ENCODE measurements at places on chromosomes 4 and X.

- DNase-seq = no peak
Observed at GRCh38 chrX:98191003-98191402, 1307.3 kb downstream of the RPA4 start.

DNA sequence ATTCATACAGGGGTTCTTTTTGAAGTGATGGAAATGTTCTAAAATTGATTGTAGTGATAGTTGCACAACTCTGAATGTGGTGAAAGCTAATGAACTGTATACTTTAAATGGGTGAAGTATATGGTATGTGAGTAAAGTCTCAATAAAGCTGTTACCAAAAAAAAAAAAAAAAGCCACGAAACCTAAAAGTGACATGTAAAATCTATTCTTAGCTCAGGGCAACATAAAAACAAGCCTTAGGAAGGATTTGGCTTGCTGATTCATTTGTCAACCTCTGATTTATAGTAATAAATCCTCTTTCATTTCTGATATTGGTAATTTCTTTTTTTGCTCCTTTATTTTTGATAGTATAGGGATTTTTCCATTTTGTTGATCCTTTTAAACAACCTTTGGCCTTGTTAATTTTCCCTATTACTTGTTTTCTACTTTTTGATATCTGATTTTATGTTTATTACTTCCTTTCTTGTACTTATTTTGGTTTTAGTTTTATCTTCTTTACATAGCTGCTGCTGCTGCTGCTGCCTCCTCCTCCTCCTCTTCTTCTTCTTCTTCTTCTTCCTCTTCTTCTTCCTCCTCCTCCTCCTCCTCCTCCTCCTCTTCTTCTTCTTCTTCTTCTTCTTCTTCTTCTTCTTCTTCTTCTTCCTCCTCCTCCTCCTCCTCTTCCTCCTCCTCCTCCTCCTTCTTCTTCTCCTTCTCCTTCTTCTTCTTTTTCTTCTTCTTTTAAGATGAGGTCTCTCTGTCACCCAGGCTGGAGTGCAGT, 79.4 kb downstream of the ADGRG4 start:
- DNase-seq = no peak

DNA sequence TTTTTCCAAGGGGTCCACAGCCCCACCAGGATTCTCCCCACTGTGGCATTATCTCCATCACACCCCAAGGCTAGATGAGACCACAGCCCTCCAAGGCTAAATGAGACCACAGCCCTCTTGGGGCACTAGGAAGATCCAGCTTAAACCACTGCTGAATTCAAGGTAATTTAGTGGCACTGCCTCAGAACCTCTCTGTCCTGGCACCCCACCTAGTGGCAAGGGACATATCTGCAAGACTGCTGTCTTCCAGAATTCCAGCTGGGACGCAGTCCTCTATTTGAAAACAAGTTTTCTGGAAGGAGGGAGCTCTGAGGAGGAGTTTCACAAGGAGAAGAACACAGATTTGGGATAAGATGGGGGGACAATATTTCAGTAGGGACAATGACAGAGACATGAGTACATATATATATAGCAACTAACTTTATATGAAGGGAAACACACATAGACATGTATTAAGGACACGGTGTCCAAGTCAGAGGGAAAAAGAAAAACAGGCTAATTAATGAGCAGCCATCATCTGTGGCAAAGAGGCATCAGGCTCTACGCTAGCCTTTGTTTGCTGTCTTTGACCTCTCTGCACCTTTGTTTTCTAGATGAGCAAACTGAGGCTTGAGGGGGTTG, 9.3 kb downstream of the CETN2 start:
- DNase-seq = no peak

- no peak for DNase-seq
Observed at GRCh38 chrX:134026565-134027311, 41.3 kb upstream of the GPC3 start.

DNA sequence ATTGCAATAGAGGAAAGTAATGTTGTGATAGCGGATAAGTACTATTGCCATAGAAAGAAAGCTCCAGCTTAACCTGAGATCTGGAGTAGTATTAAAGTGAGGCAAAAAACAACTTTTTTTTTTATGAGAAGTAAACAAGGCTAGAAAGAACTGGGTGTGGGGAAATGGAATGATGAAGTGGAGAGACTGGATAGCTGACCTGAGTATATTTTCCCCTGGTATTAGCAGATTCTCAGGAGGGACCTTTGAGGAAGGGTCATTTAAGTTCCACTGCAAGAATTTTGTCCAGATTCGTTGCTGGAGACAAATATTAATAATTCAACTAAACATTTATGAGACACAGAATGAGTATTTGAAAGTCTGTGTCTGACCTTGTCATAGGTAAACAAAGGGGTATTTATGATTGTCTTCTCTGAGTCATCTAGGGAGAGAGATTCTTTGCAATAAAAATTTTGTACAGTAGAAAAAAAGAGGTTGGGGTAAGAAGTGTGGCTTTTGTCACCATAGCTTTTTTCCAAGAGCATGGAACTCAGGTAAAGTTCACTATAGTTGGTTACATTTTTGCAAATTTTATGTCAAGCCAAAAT, 2095.9 kb downstream of the ARAP2 start:
- no peak for DNase-seq

DNA sequence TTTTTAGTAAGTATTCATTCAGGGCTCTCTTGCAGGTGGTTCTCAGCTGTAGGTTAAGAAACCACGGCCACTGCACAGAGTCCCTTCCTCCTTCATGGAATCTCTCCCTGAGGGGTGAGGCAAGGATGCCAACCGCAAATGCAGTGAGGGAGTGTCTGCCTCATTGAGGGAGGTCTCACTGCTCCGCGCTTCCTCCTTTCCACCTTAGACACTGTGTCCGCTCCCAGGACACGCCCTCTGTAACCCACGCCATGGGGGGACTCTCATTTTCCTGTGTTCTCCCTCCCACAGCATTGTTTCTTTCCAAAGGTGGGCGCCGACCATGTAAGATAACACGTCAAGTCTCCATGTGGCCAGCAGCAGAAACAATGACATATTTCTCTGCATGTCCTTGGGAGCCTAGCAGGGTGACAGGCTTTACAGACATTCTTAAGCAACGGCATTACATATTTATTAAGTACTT, 63.2 kb downstream of the SEPSECS start:
- no peak for DNase-seq

DNA sequence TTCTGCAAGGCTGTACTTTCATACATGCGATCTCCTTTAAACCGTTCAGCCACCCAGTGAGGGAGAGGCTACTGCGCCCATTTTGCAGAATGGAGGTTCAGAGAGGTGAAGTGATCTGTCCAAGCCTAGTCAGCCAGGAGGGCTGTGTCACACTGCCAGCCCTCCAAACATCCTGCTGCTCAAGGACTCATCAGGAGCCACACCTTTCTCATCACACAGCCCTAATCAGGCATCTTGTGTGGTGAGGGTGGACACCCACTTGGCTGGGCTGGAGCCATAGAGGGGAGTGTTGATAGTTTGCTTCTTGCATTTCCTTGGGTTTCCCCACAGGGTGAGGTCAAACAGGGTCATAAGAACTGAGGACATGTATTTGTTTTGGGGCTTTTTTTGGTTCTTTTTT, 5.4 kb upstream of the CXCR3 start:
- DNase-seq = peak; percentile 69

DNA sequence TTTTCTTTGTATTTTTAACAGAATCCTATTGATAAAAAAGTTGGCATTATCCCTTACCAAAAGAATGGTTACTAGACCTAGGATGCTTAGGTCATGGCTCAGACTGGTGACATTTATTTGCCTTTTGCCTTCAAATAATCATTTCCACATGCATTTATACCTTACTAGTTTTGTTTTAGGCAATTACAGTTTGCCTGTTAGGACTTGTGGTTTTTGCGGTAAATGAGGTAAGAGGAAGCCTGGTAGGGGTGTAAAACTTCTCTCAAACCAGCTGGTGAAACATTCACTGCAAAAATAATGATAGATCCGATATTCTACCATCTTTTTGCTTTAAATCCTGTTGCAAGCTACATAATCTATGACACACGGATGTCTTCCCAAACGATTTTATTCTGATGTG, 12.1 kb downstream of the LAMP2 start:
- DNase-seq = no peak

- DNase-seq = peak; percentile 59
Observed at GRCh38 chrX:1528186-1528883, 8.7 kb downstream of the P2RY8 start.

DNA sequence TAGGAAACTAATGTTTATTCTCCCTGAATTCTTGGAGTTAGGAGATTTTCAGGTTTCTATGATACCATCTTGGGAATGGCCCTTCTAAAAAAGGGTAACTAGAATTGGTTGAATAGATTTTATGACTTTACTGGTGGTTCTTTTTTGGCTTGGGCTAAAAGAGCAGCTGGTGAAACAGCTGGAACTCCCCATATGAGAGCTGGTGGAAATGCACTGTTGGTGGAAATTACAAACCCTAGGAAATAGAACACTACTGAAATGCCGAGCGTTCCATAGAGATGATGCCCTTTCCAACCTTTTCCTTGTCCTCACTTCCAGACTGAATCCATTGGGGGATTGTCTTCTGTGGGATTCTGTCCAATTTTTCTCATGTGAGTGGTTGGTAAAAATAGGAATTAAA, 139.5 kb downstream of the STIM2 start:
- no peak for DNase-seq

- DNase-seq = no peak
Observed at GRCh38 chrX:133465254-133465653, 50.0 kb upstream of the GPC4 start.

DNA sequence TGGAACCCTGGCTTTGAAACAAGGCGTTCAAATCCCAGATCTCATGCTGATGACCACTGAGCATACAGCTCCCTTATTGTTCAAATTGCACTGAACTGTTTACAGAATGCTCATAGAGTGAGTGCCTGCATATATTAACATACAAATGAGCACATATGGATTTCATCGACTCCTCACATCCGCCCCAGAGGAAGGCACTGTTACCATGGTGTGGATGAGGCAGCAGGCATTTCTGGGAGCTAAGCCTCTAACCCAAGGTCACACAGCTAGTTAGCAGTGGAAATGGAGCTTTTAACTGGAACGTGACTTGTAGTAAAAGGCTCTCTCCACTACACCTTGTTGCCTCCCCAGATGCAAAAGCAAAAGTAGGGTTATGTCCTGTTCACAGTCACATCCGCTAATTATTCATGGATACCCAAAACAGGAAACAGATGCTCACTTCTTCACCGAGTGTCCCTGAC, 289.7 kb downstream of the STK32B start:
- no peak for DNase-seq

DNA sequence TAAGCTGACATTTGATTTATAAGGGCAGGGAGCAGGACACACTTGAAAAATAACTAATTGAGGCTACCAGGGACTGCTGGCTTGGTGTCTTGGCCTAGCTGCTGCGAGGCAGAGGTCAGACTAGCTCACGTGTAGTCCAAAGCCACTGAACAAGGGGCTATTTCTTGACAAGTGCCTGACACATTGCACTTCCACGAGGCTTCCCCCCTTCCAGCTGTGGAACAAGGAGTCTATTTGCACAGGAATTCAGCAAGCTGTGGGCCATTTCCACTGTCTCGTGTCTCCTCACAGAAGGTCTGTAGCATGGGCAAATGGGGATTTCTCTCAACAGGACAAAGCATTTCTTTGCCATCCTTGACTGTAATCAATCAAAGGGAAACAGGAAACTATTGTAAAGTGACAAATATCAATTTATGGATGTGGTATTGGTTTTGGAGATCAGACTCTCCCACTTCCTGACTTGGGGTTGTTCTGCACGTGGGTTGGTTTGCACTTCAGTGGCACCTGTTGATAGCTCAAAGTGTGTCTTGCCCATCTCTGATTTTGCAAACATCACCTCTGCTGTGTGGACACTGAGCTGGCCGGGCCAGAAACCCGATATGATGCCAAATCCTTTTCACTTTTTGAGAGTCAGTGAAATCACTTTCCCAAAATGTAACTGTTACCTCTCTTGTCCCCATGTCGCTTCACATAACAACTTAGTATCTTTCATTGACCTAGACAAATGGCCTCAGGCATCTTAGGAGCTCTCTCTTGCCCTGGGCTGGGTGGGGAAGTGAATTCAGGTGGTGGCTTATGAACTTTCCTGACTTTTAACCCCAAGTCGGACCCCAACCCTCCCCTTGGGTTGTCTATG, 107.4 kb upstream of the MAMLD1 start:
- peak; percentile 46 for DNase-seq
